Activated naive CD4-positive, alpha-beta T cell treated with Interleukin-2 at 50 U/mL for 16 hours (primary cell): ENCODE measurements at places on chromosomes 6 and 20.

GRCh38 chr6:128532136-128532535 is 11.7 kb upstream of the PTPRK start:
- DNase-seq, result no peak

GRCh38 chr6:6002005-6002847 is 4.5 kb downstream of the NRN1 start:
- no peak for DNase-seq

DNA sequence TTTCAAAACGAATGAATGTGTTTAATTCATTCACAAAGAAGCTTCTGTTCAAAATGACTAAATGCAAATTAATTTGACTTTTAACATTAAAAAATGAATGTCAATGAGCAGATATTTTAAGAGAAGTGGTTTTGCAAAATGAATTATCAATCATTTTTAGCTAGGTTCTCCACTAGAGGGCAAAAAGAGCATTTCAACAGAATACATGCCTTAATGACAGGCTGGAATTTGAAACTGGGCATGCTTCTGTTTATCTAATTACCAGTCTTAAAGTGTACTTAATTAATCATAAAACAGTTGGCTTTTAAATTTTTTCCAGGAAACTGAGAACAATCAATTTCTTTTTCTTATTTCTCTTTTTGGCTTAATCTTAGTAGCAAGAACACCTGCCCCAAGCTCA is 63.8 kb upstream of the TINAG start:
- no peak for DNase-seq

- DNase-seq, result no peak
Observed at GRCh38 chr6:156146891-156147290, 630.3 kb upstream of the ARID1B start.

DNA sequence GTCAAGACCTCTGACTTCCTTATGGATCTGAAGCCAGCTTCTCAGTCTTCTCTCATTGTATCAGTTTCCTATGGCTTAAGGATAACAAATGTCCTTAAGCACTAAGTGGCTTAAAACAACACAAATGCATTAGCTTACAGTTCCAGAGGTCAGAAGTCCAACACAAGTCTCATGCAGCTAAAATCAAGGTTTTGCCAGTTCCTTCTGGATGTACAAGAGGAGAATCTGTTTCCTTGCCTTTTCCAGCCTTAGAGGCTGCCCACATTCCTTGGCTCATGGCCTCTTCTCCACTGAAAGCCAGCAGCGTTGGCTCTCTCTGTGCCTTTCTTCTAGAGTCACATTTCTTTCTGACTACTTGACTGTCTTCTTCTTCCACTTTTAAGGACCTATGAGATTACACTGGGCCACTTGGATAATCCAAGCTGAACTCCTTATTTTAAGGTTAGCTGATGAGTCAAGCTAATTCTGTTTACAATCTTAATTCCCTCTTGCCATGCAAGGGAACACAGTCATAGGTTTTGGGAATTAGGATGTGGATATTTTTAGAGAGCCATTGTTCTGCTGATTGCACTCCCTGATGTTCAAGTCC is 179.0 kb downstream of the BCAS1 start:
- DNase-seq, result no peak

GRCh38 chr6:14305131-14305530 is 187.6 kb downstream of the CD83 start:
- DNase-seq, result no peak

DNA sequence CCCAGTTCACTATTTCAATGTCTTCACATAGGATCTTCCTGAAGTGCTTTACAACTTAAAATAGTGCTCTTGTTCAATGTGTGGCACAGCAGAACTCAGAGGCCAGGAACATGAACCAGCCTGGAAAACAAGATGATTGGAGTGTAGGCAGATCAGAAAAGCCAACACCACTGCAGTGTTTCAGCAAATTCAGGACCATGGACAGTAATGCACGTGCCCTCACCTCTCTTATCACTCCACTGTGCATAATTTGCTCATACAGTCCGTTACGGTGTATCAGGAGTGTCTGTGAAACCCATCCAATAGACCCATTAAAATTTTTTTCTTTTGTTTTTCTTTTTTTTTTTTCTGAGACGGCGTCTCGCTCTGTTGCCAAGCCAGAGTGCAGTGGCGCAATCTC is 27.6 kb upstream of the HACE1 start:
- no peak for DNase-seq

DNA sequence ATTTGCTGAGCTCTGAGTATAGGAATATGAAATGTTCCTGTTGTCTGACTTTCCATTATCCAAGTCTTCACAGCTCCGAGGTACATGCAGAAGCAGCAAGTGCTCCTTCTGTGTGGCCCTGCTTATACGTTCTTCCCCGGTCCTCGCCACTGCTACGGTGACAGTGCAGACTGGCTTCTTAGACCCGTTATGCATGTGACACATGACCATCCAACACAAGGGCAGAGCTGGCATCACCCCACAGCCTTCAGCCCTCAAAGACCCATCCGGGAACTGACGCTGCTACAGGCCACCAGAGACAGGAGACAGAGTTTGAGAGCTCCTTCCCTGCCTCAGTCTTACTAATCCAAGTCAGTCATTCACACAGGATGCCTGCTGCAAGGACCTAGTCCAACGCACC is 70.4 kb downstream of the TRAM2 start:
- no peak for DNase-seq

DNA sequence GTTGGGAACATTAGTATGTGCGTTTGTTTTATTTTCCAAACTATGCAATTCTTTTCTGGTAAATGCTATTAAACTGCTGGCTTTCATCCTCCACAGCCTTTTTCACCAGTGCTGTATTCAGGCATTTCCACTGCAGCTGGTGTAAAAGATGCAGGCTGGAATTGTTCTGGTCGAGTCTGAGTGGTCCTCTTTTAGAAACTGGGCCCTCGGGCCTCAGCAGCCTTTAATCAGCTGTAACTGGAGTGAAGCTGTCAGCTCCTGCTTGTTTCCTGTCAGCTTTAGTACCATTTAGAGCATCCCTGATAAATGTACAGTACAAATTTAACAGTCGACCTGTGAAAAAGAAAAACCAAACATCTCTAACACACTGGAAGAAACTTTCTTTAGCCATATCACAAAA is 979.6 kb downstream of the TFAP2A start:
- no peak for DNase-seq

GRCh38 chr6:118580585-118581419 is 32.7 kb downstream of the PLN start:
- DNase-seq, result no peak

GRCh38 chr20:19782669-19783068 is 24.6 kb downstream of the RIN2 start:
- no peak for DNase-seq

GRCh38 chr20:56839786-56840185 is 210.7 kb downstream of the TFAP2C start:
- no peak for DNase-seq

GRCh38 chr6:45507186-45507585 is 129.5 kb upstream of the SUPT3H start:
- DNase-seq, result no peak

DNA sequence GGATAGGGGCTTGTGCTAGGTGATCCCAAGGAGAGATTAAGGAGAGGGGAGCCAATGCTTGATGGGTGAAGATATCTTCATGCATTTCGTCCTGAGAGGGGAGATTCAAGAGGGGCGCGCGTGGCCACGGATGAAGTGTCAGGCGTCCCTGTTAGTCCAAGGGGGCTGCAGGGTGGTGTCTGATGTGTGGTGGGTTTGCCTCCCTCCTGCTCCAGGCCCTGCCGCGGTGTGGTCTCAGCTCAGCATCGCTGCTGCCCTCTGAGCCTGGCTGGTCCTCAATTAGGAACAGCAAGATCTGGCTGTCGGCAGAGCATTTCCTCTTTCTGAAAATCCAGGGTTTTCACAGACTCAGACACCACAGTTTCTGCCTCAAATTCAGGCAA is 318.0 kb downstream of the THBS2 start:
- DNase-seq, result no peak

DNA sequence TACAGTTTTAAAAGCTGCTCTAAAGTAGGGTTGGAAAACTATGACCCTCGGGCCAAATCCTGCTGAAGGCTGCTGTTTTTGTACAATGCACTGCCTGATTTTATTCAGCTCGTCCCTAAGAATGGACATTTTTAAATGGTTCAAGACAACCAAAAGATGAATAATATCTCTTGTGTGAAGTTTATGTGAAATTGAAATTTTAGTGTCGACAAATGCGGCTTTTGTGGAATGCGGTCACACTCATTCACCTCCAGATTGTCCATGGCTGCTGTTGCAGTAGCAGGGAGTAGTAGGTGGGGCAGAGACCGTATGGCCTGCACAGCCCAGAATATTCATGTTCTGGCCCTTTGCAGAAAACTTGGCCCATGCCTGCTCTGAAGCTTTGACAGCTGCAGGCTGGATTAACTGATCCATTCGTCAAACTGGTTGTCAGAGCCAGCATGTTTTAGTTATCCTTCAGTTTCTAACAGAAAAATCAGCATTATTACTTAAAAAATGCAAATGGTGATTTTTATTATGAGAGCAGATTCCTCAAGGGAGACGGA is 91.6 kb downstream of the PSMG4 start:
- no peak for DNase-seq

- no peak for DNase-seq
Observed at GRCh38 chr6:6645261-6645917, 56.9 kb downstream of the LY86 start.

GRCh38 chr20:63497946-63498935 is 642 bp downstream of the EEF1A2 start:
- no peak for DNase-seq

GRCh38 chr20:48360342-48360975 is 467.3 kb downstream of the PREX1 start:
- DNase-seq, result no peak

DNA sequence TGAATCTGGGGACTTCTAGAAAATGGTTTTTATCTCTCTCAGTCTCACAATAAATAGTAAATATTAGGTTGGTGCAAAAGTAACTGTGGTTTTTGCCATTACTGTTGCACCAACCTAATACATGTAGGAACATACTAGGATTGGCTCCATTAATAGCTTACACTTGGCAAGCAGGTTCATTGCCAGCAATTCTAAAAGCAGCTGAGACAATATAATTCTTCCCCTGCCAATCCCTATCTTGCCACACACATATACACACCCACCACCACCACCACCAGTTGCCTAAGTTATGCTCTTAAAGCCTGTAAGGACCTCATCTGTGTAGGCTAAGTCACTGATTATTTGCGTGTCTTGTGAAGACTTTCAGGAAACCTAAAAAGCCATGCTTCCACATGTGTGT is 145.1 kb downstream of the KIF16B start:
- DNase-seq, result no peak

DNA sequence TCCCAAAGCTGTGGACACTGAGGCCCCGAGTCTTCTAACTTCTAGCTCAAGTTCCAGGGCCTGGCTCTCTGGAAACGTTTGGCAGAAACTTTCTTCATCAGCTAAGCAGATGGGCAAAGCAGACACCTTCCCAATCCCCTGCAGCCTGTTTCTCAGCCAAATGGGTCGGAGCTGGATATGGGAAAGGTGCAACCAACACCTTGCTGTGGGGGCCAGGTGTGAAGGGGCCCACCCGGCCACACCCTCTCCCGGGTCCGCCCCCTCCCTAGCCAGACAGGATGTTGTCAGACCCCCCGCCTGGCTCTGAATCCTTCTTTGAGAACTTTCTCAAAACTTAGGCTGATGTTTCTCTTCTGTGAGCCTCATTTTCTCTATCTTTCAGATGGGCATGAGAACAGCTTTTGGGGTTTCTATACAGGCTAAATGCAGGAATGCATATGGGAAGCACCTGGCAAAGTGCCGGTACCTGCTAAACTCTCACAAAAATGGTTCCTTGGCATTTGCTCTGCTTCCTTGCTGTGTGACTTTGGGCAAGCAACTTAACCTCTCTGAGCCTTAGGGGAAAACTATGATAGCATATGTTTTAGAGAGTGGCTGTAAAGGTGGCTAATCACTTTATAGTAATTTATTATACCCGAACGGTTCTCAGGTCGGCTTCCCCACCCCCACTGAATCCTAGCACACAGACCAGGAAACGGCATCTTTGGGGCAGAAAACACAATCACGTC is 1.8 kb downstream of the SNAI1 start:
- DNase-seq, result no peak

GRCh38 chr6:79993012-79993910 is 11.2 kb upstream of the TTK start:
- no peak for DNase-seq

DNA sequence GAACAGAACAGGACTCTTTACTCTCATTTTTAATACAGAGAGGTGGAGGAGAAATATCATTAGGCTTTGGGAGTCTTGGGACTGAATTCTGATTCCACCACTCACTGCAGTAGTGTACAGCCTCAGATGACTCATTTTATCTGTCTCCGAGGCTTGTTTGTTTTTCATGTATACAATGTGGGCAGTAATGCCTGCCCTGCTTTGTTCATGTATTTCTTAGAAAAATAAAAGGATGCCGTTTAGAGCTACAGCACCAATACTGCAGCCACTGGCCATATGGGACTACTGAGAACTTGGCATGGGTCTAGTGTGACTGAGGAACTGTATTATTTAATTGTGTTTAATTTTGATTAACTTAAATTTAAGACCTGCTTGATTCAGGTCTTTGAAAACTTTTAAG is 41.2 kb upstream of the JAG1 start:
- DNase-seq, result no peak
